Stimulated activated CD4-positive, alpha-beta T cell treated with anti-CD3 and anti-CD28 coated beads, TNF-alpha, amount 100 ng/mL, for 4 hours (primary cell): ENCODE measurements at places on chromosomes 3 and 15.

DNA sequence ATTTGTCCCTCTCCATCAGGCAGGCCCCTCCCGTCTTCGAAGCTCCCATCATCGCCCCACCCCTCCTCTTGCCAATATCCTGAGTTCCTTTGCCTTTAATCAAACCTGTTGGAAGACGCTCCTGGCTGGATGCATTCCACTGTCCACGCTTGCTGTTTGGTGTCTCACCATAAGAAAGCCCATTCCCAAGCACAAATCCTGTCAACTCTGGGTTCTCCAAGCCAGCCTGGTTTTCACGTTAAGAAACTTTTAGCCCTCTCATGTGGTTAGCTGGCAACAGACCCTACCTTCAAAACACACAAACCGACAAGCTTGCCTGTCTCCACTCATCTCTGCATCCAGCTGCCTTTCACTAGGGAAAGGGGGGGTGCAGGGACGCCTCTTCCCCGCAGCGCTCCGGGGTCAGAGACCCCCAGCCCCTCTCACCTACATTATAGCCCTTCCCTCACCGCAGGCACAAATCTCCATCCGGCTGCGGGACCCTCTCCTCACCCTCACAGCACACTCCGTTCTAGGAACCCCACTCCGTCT is 1.1 kb downstream of the GORASP1 start:
- no peak for DNase-seq

DNA sequence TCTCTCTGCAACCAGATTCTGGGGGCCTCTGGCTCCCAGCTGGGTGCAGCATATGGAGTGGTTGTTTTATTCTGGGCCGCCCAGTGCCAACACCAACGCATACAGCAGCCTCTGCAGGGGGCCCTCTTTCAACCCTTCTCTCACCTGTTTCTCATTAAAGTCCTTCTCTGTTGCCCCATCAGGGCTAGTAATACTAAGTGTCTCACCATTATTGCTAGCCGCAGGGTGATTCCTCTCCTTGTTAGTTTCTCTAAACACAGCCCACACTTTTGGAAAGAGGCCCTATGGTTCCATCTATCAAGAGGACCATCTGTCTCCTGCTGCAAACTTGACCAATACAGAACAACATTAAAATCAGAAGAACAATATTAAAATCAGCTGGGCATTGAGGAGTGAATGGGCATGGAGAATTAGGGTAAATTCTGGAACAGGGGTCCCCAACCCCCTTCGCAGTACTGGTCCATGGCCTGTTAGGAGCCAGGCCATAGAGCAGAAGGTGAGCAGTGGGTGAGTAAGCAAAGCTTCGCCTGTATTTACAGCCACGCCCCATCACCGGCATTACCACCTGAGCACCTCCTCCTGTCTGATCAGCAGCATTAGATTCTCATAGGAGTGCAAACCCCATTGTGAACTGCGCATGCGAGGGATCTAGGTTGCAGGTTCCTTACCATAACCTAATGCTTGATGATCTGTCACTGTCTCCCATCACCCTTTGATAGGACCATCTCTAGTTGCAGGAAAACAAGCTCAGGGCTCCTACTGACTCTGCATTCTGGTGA is 36.5 kb downstream of the ALS2CL start:
- DNase-seq: no peak

DNA sequence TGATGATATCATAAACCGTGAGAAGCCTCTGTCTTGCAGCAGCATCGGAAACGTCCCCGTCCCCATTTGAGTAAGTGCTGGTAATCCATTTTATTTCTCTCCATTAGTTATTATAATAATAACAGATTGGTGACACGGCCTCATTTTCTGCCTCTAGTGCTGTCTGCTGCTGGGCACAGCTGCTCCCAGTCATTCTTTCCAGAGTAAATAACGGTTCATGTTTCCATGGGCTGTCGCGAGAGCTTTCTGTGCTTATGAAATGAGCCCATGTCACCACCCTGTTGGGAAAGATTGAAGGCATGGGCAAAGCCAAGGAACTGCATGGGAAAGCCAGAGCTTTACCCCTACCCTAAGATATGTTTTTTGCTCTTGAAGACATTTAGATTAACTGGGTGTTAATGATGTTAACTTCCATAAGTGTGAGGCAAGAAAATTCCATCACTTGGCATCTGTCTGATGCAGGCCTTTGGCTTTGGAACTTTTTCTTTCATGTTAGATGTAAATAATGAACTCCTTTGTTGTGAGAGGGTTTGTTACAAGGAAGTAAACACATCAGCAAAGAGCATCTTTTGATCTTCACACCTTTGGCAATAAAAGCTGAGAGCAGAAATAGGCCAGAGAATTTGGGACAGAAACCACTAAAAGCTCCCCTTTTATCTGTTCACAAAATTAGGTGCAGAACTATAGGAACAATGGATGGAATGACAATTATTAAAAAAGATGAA is 141.8 kb downstream of the FILIP1L start:
- DNase-seq: no peak

DNA sequence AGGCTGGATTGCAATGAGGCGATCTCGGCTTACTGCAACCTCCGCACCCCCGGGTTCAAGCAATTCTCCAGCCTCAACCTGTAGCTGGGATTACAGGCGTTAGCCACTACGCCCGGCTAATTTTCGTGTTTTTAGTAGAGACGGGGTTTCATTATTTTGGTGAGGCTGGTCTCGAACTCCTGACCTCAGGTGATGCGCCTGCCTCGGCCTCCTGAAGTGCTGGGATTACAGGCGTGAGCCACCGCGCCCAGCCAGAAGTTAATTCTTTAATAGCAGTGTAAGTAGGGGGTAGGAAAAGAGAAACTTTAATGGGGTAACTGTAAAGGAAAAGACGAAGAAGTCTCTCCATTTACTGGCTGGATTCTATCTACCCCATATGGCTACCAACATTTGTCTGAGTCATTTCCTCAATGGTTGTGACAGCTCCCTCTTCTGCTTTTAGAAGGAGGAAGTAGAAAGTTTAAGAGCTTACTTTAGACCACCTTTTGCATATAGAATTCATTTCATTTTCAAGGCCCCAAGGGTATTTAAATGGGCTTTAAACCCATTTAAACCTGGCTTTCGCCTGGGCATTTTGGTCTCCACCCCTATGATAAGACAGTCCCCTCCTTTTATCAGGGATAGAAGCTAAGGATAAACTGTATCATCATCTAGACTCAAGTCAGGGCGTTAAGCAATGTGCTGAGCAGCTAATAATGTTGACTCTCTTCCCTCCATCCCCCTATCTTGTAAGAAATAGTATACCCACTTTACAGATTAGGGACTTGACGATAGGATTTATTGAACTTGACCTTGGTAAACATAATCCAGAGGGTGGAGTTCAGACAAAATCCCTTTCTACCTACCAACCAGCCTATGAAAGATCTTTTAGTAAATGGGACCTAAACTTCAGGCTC is 1.1 kb upstream of the CDV3 start:
- no peak for DNase-seq

DNA sequence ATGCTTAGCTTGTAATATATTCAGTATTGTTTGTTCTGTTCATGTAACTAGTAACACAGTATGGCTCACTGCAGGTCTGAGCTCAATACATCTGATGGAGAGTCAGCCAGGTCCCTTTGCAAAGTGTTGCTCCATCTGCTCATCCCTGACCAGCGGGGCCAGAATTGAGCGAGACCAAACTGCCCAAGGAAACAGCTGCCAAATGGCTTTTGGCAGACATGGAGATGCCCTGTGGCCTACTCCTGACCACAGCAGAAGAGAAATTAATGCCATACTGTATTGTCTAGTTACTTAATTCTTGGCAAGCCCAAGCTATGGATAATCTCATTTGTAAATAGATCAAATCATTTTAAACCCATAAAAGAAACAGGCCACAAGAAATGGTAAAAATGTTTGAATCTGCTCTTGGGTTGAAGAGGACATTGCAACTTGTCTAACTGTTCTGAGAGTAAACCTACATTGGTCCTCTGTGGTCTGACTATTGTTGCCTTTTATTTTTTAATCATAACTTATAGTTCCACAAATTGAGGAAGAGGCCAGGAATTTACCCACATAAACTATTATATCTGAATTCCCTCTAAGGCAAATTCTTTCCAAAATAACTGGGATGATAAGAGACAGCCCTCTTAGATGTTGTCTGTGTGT is 209.5 kb downstream of the EBLN2 start:
- DNase-seq: no peak

GRCh38 chr15:28942571-28942970 is 56.8 kb downstream of the APBA2 start:
- no peak for DNase-seq

DNA sequence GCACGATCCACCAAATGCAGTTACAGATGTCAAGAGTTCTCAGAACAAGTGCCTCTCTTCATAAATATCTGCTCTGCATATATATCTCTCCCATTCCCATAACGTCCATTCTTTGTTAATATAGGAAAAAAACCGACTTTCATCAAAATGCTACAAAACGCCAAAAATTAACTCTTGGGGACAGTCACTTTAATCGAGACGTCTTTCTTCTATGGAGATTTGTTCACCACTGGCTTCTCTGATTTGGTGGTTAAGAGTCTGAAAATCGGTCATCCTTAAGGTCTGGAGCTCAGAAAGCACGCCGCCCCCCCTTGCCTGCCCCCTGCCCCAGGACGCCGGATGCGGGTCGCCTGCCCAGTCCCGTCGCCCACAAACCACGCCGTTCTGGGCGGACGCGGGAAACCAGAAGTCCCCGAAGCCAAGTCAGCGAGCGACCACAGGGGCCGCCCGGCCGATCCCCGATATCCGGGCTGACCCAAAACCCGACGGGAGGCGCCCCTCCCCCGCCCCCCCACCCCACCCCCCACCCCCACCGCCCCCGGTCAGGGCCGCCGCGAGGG is 252.7 kb downstream of the TJP1 start:
- DNase-seq: no peak
